Activated CD4-positive, alpha-beta T cell treated with anti-CD3 and anti-CD28 coated beads for 36 hours (primary cell): ENCODE measurements at places on chromosomes 2 and 18.

GRCh38 chr18:39825485-39826150 is 2129.4 kb upstream of the PIK3C3 start:
- H3K27ac ChIP-seq: no peak overlapping the region
- DNase-seq: no peak
- no peaks in the 10 kb centered on the region for H3K4me1 ChIP-seq
- H3K27me3 ChIP-seq: no peaks in the 10 kb centered on the region
- H3K36me3 ChIP-seq: no peaks in the 10 kb centered on the region

- peak; percentile 55 for DNase-seq
- H3K36me3 ChIP-seq: no peaks in the 10 kb centered on the region
Measured at GRCh38 chr2:231672617-231673347, 35.5 kb upstream of the PTMA start.

- DNase-seq: no peak
- H3K4me3 ChIP-seq: no peak overlapping the region
- no peaks in the 10 kb centered on the region for H3K36me3 ChIP-seq
Measured at GRCh38 chr2:229179628-229180027, 91.5 kb downstream of the PID1 start.

GRCh38 chr2:227388537-227389011 is 825 bp upstream of the SCYGR1 start:
- no peak overlapping the region for H3K4me3 ChIP-seq
- no peak for DNase-seq
- peaks cover 3% of the 10 kb centered on the region for H3K27me3 ChIP-seq
- H3K27ac ChIP-seq: no peak overlapping the region

GRCh38 chr2:44598330-44599119 is 236.8 kb downstream of the CAMKMT start:
- H3K27me3 ChIP-seq: no peaks in the 10 kb centered on the region
- peaks cover 3% of the 10 kb centered on the region for H3K4me1 ChIP-seq
- no peak for DNase-seq
- H3K4me3 ChIP-seq: no peak overlapping the region
- H3K27ac ChIP-seq: no peak overlapping the region
- H3K36me3 ChIP-seq: peaks cover 6% of the 10 kb centered on the region

- peaks cover 31% of the 10 kb centered on the region for H3K36me3 ChIP-seq
- H3K4me1 ChIP-seq: no peaks in the 10 kb centered on the region
- DNase-seq: no peak
- no peak overlapping the region for H3K27ac ChIP-seq
Measured at GRCh38 chr2:135786823-135787222, 45.2 kb downstream of the UBXN4 start.

DNA sequence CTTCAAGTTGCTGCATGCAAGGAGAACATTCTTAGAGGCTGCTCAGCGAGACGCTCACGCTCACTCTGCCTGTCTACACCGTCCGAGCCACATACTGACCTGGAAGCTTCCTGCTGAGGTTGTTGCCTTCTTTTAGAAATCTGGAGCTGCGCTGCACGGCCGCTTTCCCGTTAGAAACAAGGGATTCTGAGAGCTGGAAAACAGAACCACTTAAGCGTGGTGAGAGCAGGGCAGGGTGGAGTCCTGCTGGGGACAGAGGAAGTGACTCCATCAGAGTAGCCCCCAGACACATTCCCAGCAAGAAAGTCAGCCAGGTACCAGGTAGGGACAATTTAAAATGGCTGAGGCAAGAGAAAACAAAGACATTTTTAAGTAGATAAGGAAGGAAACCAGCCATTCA is 135.2 kb downstream of the LAMA1 start:
- no peaks in the 10 kb centered on the region for H3K27me3 ChIP-seq
- H3K4me1 ChIP-seq: no peaks in the 10 kb centered on the region
- no peak overlapping the region for H3K4me3 ChIP-seq
- H3K36me3 ChIP-seq: no peaks in the 10 kb centered on the region

DNA sequence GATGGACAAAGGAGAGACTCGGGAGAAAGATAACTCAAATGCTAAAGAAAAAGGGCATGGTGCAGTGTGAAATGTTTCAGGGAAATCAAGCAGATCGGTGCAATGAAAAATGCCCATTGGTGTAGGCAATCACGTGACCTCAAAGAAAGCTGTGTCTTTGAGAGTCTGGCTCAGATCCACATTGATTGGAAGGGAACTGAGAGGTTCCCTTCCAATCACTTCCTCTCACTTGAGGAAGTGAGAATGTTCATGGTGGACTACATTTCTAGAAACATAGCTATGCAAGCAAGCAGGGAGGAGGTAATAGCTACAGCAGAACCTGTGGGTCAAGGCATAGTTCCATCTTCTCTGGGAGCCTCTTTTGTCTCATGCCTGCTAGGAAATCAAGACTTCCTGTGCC is 187.4 kb downstream of the LPIN1 start:
- no peak overlapping the region for H3K4me3 ChIP-seq
- no peak for DNase-seq
- no peaks in the 10 kb centered on the region for H3K36me3 ChIP-seq

- no peak overlapping the region for H3K27ac ChIP-seq
- no peaks in the 10 kb centered on the region for H3K36me3 ChIP-seq
Measured at GRCh38 chr2:55146263-55146662, 85.8 kb downstream of the CLHC1 start.

DNA sequence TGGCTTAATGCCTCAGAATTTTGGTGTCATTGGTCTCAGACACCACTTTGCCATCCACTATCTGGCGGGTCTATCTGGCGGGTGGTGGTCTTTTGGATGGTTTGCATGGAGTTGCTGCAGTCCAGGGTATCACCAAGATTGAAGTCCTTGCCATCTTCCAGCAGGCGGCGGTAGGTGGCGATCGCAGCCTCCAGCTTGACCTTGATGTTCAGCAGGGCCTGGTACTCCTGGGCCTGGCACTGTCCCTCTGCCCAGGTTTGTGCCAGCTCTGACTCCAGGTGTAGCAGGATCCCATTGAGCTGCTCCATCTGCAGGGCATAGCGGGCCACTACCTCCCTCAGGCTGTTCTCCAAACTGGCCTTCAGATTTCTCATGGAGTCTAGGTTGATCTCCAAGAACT is 188.2 kb downstream of the MEMO1 start:
- H3K36me3 ChIP-seq: no peaks in the 10 kb centered on the region
- H3K27ac ChIP-seq: no peak overlapping the region
- no peaks in the 10 kb centered on the region for H3K4me1 ChIP-seq
- DNase-seq: no peak
- H3K27me3 ChIP-seq: peaks cover 2% of the 10 kb centered on the region
- H3K4me3 ChIP-seq: no peak overlapping the region

DNA sequence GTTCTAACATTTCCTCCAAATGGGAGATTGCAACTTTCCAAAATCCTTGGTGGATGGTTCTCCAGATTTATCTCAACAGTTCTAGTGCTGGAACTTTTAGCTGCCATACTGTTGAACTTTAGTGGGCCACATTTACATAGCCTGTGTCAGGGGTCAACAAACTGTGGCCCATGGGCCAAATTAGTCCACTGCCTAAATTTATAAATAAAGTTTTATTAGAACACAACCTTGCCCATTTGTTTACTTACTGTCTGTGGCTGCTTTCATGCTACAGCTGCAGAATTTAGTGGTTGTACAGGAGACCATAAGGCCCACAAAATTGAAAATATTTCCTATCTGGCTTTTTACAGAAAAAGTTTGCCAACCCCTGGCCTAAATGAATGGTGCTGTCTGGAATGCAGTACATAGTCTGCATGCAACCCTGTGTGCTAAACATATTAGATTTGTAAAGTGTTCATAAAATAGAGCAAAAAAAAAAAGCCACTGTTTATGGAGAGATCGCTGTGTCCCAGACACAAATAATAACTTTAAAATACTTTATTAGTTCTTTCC is 30.3 kb downstream of the MGAT5 start:
- DNase-seq: no peak
- no peak overlapping the region for H3K4me3 ChIP-seq
- H3K27ac ChIP-seq: no peak overlapping the region
- peaks cover 2% of the 10 kb centered on the region for H3K36me3 ChIP-seq
- peaks cover 46% of the 10 kb centered on the region for H3K4me1 ChIP-seq

- DNase-seq: no peak
- no peak overlapping the region for H3K4me3 ChIP-seq
- peaks cover 4% of the 10 kb centered on the region for H3K4me1 ChIP-seq
- H3K36me3 ChIP-seq: no peaks in the 10 kb centered on the region
Measured at GRCh38 chr18:77162580-77162979, 30.0 kb upstream of the MBP start.
